ENCODE measurements at places on chromosomes 1 and 21.
A peak's percentile ranks its signal among the peaks of the same experiment; 100 is the strongest.

GRCh38 chr1:220918285-220918951 is 39.2 kb downstream of the HLX start:
- DNase-seq = no peak

- no peak for DNase-seq
These were observed 42.1 kb downstream of the CAMK2N1 start for GRCh38 chr1:20443703-20444586.

DNA sequence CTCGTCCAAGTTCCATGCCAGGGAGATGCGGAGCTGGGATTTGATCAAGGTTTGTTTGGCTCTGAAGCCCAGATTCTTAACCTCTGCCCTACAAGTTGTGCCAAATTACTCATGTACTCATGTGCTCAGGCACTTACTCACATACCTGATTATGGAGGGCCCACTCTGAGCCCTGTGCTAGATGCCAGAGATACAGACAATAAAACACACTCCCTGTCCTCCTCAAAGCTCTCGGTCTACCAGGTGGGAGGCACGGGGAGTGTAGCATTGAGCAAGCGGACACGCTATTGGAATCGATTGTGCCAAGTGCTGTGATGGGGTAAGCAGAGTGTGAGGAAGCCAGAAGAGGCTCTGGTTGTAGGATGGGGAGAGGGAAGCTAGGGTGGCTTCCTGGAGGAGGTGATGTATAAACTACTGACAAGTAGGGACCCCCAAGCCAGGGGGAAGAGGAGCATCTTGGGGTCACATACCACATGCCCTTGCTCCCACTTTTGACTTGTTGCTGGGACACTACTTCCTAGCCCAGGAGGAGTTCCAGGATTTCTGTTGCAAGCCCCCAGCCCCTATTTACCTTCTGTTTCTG is 49.8 kb upstream of the IFNLR1 start:
- no peak for DNase-seq

DNA sequence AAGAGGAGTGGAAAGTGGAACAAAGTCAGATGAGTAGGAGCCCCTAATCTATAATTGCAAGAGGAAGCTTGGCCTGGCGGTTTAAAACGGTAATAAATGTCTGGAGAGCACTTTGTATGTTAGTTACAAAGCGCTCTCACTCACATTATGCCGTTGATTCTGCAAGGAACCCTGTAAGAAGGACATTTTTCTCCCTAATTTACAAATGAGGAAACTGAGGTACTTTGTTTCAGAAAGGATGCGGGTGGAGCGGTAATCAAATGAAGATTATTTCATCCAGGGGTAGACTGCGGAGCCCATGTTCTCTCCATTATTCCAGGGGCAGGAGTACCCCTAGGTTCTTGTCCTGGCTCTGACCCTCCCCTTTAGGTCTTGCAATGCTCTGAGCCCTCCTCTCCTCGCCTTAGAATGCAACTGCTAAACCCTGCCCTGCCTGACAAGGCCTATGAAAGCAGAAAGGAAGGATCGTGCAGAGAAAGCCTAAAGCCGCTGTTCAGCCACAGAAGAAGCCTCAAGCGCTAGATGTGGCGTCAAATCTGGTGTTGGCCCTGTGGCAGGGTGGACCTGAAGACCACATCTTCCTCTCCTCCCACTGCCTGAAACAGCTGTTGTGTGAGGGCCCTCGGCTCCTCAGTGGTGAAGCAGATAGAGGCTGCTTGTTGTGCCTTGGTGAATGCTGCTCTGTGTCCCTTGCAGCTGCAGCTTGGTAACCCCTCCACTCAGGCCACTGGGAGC is 588 bp upstream of the PACC1 start:
- DNase-seq = peak; percentile 46

GRCh38 chr1:178599087-178599486 is 86.2 kb downstream of the TEX35 start:
- no peak for DNase-seq

DNA sequence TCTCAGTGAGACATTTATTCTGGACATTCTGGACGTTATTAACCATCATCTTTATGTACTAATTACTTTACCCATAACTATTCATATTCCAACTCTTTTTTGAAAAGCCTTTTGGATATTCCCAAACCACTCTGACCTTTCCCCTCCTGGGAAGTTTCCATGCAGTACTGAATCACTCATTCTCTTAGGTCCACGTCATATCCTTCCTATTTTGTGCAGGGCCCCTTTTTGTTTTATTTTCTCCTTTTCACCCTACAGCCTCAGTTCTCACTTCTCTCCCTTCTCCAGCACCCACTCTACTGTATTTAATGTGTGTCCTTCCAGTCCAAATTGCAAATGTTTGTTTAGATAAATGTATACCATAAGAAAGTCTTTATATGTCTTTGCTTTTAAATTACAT is 16.4 kb upstream of the ATP1A1 start:
- DNase-seq = no peak

GRCh38 chr1:196774175-196774574 is 465 bp upstream of the CFHR3 start:
- no peak for DNase-seq

DNA sequence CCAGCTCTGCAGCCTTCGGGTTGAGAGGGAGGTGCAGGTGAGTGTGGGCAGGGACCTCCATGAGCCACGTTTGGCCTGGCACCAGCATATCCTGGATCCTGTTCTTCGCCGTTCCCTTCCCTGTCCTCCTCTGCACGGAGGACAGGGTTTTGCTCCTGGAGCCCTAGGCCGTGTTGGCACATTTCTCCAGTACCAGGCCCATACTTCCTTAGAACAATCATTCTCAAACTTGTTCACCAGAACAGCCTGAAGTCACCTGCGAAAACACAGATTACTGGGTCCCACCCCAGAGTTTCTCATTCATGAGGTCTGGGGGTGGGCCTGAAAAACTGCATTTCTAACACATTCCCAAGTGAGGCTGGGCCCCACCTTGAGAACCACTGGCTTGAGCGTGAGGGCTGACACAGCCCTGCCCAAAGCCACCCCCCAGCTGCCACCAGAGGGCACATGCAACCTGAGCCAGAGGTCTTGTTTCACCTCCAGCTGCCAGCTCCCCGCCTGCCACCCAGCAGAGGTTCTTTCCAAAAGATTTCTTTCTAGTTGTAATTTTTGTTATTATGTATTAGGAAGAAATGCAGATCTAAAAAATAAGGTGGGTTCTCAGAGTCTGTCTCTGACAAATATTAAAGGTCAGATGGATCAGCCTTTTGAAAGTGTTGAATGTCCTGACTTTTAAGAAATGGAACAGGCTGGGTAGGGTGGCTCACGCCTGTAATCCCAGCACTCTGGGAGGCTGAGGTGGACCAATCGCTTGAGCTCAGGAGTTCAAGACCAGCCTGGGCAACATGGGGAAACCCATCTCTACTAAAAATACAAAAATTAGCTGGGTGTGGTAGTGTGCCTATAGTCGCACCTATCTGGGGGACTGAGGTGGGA is 39.6 kb upstream of the LDLRAP1 start:
- DNase-seq = no peak

DNA sequence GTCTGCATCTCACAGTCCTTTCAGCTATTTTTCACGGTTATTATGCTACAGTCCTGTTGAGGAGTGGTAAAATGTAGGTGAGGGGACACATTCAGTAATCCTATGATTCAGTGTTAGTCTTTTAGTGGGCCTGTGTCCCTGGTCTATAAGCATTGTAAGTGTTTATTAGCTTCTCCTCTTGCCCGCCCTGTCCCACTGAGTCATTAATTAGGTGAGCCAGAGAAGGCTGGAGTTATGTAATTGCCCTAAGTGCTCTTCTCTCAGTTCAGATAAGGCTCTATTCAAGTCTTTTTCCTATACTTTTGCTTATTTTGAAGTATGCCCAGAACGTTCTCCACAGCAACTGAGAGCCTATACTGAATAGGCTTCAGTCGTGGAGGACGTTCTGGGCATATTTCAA is 76.3 kb upstream of the ZRANB2 start:
- no peak for DNase-seq

GRCh38 chr1:2526824-2527555 is 594 bp upstream of the PANK4 start:
- DNase-seq = peak; percentile 84

- no peak for DNase-seq
These were observed 2.5 kb downstream of the MR1 start for GRCh38 chr1:181036107-181036836.

DNA sequence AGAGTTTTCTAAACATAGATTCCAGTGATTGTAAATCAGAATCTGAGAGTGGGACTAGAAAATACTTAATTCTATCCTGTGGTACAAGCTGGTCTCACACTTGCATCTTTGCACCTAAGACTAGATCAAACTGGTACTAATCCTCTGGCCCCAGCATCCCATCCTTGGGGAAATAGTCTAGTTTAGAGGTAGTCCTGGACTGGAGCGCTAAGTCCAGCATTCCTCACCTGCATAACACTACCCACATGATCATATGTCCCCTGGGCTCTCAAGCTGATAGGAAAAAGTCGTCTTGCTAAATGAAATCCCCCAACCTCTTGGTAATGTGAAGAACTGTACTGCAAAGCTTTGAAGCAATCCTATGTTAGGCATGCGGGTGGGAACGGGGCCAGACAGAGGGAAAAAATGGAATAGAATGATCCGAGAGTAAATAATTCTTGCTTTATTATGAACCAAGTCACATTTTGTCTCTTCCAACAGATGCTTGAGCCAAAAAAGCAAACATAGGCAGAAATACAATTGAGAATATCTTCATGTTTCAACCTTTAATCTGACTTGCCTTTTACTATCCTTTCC is 4.8 kb downstream of the COX20 start:
- no peak for DNase-seq

Data from frontal cortex (tissue), 4 donors.